ENCODE measurements at places on chromosomes 7 and 10.
A peak's percentile ranks its signal among the peaks of the same experiment; 100 is the strongest.

DNA sequence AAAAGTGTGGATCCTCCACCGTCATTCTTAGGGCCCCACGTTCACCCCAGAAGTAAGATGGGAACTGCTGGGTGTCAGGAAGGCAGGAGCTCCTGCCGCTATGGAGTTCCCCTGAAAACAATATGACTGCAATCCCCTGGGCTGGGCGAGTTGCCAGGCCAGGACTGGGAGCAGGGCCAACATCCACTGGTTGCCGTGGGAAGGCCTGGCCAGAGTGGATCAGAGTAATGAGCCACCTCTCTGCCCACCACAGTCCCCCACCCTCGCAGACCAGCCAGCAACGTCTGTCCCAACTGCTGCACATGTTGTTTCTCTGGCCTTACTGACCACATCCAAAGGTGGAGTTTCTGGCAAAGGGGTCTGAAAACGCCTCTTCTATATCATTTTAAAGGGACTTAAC lies 86.6 kb downstream of the STRA8 start:
- peak; percentile 82 for DNase-seq

DNA sequence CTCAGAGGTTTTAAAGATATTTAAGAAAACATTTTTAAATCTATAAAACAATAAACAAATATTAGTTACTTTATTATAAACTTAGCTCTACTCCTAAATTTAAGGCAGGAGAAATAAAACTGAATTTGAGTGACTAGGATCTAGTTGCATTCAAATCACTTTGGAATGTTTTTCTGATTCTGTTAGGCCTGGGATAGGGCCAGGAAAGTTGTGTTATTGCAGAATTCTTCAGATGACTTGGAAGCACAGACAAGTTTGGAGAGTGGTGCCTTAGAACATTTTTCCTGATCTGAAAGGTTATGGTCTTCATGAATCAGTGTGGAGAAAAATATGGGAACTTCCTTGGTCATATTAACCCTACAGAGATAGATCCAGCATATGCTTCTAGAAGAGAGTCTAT lies 15.6 kb upstream of the SLC25A13 start:
- DNase-seq: no peak

DNA sequence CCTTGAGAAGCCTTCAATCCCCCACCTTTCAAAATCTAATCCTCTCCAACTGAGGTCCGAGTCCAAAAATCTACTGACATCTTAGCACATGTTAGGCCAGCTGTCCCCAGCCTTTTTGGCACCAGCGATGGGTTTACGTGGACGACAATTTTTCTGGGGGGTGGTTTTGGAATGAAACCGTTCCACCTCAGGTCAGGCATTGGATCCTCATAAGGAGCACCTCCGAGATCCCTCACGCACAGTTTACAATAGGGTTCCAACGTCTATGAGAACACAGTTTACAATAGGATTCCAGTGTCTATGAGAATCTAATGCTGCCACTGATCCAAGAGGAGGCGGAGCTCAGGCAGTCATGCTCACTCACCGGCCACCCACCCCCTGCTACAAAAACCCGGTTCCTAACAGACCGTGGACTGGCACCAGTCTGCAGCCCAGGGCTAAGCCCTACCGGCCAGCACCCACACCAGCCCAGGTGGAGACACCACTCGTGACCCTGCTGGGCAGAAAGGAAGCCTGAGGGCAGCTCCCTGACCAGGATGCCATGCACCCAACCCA lies 107.6 kb downstream of the DIP2C start:
- no peak for DNase-seq

- DNase-seq: no peak
Observed at GRCh38 chr10:49162761-49163310, 25.4 kb downstream of the TMEM273 start.

DNA sequence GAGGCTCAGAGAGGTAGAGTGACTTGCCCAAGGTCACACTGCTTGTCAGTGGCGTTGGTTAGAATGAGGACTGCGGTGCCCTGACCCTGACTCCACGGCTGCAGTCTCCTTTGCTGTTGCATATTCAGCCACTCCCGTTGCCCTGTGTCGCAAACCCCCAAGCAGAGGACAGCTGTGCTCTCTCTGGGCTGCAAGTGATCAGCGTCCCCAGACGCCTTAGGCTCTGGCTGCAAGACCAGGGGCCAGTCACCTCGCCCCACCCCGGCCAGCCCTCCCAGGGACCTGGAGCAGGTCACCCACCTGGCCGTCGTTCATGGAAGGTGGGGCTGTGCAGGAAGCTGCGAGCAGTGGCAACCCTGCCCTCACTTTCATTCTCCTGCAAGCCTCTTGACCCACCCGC lies 51.7 kb upstream of the NANOS1 start:
- no peak for DNase-seq

- DNase-seq: peak; percentile 40
Observed at GRCh38 chr7:123961771-123962170, 36.7 kb downstream of the SPAM1 start.

GRCh38 chr7:33909318-33909717 lies 4.0 kb downstream of the BMPER start:
- DNase-seq: no peak

- peak; percentile 69 for DNase-seq
Observed at GRCh38 chr10:33704214-33704830, 369.9 kb upstream of the NRP1 start.

DNA sequence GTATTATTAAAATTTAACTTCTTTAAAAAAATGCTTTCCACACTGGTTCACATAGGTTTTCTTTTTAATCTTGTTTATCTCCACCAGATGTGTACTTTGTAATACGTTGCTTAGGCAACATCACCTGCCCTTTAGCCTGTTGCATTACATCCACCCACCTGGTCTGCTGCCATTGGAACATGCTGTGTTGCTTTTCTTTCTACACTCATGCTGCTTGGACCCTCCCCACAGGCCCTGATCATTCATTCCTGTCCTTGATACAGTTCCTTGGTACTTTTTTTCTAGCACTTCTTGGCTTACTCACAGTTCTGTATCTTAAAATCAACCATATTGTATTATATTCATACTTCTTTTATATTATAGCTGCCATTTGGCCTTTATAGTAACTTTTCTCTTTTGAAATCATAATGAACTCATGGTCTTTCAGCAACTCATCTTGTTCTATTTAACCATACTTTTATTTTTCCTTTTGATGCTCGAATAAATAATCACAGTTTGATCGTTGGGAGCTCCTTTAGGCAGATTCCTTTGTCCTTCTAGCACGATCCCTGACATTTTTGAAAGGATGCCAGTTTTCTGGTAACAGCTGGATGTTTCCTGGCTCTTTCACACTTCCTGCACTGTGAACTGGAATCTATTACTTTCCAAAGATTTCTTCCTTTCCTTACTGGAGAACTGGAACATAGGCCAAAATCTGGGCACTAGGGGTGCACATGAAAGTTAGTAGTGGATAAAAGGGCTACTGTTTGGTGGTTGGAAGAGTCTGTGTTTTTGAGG lies 125.1 kb downstream of the CDK14 start:
- peak; percentile 40 for DNase-seq

GRCh38 chr7:2504889-2505375 lies 14.6 kb upstream of the LFNG start:
- DNase-seq: no peak

- no peak for DNase-seq
Observed at GRCh38 chr10:71520042-71520441, 123.3 kb downstream of the CDH23 start.

- DNase-seq: no peak
Observed at GRCh38 chr10:34578468-34578867, 236.6 kb downstream of the PARD3 start.

DNA sequence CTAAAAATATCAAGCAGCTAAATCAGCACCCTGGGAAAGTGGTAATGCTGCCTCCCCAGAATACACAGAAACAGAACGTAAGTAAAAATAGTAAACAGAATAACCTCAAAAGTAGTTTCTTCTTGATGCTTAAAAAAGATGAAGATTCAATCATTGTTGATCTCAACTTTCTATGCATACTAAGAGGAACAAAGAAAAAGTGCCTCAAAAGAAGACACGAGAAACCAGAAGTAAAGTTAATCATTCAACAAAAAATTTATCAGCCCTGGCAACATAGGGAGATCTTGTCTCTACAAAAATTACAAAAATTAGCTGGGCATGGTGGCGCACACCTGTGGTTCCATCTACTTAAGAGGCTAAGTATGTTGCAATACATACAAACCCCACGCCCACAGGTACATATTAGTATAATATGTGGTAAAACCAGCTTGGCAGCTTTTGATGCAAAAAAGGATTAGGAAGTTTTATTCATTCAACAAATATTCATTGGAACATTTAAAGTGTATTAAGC lies 153.7 kb downstream of the NRBF2 start:
- DNase-seq: peak; percentile 83

DNA sequence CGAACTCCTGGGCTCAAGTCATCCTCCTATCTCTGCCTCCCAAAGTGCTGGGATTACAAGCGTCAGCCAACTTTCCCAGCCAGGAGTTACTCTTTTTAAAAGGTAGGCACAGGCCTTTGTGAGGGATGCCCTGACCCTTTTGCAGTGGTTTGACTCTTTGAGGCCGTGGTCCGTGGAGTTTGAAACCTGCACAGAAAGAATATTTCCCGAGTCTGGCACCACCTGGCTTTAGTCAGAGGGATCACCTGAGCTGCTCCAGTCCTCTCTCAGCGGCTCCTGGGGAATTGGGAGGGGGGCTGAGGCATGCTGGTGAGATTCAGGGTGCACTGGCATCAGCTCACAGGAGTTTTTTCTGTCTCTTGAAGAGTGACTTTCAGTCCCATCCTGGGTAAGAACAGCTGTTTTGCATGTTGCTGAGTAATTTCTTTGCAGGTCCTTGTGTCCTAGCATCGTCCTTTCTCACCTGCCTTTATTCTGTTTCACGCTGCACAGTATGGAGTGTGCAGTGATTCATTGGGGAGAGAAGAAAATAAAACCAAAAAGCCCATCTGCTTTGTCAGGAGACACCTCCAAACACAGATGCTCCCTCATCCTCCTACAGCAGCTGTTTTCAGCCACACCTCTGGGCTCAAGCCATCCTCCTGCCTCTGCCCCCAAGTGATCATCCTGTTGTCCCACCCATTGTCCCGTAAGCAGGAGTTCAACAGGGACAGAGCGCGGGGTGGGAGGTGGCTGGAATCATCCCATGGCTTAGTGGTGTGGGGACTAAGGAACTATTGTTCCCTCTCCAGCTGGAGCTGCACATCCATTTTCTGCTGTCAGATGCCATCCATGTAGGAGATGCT lies 284.7 kb downstream of the CAMK1D start:
- DNase-seq: no peak

Data from bronchial epithelial cell (primary cell).